GDM1 (cell line): ENCODE measurements at places on chromosomes 1 and 21.

GRCh38 chr1:228075801-228076271 lies 6.7 kb upstream of the ARF1 start:
- no peak for DNase-seq

- DNase-seq: no peak
Measured at GRCh38 chr1:218459878-218460711, 115.0 kb downstream of the TGFB2 start.

GRCh38 chr1:228515200-228515834 lies 28.1 kb downstream of the RNF187 start:
- DNase-seq: peak; percentile 15

DNA sequence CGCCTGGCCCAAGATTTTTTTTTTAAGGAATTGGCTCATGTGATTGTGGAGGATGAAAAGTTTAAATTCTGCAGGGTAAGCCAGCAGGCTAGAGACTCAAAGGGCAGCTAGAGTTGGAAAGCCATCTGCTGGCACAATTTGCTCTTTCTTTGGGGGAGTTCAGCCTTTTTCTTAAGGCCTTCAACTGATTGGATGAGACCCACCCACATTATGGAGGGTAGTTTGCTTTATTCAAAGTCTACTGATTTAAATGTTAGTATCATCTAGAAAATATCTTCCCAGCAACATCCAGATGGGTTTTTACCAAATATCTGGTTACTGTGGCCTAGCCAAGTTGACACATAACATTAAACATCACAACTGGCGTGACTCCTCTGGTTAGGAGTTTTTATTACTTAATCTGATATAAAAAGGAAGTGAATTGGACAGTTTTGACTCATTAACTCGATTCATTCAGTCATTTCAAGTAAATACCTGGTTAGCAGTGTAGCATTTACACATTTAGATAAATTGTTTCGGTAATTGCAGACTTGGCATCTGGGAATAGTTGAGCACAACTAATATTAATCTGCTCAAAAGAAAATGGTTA lies 12.4 kb downstream of the HOOK1 start:
- no peak for DNase-seq

DNA sequence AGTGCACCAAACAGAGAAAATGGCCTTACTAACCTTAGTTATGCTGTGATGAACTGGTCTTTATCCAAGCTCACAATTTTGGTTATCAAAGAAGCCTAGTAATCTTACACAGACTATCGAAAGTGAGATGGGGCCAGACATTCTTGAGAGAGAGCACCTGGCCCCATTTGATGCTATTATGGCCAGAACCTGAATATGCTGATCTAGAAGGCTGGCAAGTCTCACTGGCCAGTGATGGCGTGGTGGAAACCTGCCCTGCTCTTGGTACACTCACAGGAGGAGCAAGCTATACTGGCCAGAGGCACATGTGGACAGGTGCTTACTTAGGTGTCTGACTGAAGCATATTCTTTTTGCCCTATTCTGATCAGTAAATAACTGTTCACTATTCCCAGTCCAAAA lies 357.8 kb upstream of the ZRANB2 start:
- no peak for DNase-seq

DNA sequence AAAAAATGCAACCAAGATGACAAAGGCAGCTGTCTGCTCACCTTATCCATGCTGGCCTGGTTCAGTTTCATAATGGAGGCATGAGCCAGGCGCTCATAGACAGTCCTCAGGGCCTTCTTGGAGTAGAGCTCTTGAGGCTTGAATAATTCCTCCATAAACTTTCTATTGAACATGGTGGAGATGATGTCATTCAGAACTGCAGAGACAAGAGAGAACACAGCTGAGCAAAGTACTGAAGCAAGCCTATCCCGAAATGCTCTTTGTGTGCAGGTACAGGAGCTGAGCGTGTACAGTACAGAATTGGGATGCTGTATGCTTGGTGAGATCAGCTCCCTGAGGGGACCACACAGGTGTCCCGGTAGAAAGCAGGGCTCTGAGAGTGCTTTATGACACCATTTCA lies 11.5 kb downstream of the OSCP1 start:
- no peak for DNase-seq

- DNase-seq: no peak
Measured at GRCh38 chr1:20166051-20166450, 19.8 kb upstream of the UBXN10 start.

DNA sequence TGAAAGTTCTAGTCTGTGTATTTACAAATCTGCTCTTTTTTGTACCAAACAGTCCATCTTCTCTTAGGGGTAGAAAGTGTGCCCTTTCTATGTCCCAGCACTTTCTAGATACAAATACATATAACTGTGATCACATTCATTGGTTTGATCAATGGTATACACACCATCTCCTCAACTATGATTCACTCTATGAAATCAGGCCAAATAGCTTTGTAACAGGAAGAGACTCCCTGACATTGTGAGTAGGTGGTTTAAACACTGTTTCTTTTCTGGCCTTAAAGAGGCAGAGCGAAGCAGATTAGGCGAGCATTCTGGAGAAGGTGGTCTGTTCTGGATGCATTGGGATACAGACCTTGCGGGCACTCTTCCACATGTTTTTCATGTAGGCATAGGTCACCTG lies 39.3 kb upstream of the EXOSC10 start:
- DNase-seq: no peak

DNA sequence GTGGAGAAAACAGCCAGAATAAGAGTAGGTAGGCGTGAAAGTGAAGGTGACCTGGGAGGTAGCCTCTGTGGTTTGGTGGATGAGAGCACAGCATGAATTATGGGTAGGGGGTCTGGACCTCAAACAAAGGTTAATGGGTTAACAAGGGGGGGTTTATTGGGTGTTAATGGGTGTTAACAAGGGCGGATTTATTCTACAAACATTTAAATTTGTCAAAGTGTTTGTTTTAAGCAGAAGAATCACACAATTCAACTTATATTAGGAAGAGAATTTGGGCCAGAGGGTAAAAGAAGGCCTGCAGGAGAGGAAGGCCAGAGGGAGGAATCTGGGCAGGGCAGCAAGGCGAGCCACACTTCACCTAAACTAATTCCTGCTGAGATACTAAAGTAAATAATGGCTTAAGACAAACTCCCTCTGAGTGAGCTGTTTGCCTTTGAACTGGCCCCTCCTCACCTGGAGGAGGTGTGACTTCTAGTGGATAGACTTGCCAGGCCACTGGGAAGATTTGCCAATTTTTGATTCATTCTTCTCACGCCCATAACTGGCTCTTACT lies 191.7 kb downstream of the GIPC2 start:
- no peak for DNase-seq

DNA sequence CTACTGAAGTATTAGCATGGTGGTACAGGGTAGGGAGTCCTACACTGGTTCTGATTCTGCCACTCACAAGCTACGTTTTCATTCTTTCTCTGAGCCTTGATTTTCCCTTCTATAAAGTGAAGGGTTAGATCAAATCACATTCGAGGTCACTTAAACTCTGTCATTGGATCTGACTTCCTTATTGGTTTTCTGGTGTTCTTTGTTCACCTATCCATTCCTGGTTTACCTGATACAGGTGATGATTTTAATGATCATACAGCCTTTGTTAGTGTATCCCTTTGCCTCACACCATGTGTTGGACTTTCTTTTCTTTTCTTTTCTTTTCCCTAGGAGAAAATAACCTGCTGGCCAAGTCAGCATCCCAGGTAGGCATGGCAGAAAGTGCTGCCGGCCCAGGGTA lies 74.8 kb downstream of the NOS1AP start:
- DNase-seq: no peak

DNA sequence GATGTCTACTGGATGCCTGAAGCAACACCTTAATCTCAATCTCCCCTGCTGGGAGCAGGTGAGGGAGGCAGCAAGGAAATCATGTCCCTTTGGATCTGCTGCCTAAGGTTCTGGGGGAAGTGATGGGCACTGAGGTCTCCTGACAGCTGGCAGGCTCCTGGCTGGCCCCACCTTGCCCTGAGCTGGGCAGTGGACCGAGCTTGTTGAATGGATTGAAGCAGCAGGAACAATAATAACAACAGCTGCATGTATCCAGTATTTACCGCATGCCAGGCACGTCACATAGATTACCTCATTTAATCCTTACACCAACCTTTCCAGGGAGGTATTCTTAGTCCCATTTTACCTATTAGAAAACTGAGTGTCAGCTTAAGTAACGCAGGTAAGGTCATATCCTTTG lies 133.9 kb downstream of the PLXNA2 start:
- DNase-seq: no peak

DNA sequence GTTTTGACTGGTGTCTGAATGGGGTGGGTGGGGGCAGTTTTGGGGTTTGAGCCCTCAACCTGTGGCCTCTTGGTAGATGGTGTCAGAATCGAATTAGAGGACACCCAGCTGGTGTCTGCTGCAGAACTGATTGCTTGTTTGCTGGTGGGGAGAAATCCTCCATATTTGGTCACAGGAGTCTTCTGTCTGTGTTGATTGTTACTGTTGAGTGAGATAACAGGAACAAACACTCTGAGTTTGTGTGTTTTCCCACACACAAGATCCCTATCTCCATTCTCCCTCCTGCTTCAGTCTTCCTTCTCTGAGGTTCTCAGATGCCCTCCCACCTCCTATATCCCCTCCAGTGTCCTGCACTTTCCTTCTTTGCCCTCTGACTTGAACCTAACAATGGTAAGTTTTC lies 19.1 kb upstream of the CGN start:
- DNase-seq: no peak
